ENCODE measurements at places on chromosomes 6 and 20.

- DNase-seq, result no peak
These were observed 31.6 kb upstream of the LAMA4 start for GRCh38 chr6:112286010-112286409.

- DNase-seq, result no peak
These were observed 11.5 kb upstream of the SCP2D1 start for GRCh38 chr20:18802012-18802634.

DNA sequence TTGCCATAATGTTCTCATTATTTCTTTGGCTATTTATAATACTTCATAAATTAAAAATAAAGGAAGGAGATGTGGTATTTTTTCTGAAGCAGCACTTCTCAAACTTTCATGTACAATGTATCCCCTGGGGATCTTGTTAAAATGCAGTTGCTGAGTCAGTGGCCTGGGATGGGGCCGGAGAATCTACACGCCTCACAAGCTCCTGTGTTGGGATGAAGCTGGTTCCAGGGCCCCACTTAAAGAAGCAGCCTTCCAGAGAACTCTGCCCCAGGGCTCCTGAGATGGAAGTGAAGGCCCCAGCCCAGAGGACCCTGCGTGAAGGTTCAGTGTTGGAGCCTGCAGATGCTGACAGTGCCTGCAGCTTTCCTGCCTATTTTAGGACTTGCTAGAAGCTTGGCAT lies 40.1 kb upstream of the SLC23A2 start:
- no peak for DNase-seq

GRCh38 chr6:148620579-148621298 lies 126.1 kb upstream of the UST start:
- no peak for DNase-seq

- DNase-seq, result no peak
These were observed 31.8 kb upstream of the PTGIS start for GRCh38 chr20:49599746-49600113.

DNA sequence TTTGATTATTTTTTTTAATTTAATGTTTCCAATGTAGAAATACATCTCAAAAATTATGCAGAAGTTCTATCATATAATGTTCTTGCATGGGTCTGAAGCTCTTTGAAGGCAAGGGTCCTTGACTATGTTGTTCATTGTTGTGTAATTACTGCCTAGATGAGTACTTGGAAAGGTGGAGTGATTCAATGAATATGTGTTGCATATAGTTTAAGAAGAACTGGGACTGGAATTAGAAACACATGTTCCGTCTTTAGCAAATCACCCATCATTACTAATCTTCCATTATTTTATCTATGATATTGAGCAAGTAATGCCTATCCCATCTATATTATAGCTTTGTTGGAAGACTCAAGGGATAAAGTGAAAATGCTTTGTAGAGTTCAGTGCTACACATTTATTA lies 147.3 kb downstream of the LAMA2 start:
- no peak for DNase-seq

DNA sequence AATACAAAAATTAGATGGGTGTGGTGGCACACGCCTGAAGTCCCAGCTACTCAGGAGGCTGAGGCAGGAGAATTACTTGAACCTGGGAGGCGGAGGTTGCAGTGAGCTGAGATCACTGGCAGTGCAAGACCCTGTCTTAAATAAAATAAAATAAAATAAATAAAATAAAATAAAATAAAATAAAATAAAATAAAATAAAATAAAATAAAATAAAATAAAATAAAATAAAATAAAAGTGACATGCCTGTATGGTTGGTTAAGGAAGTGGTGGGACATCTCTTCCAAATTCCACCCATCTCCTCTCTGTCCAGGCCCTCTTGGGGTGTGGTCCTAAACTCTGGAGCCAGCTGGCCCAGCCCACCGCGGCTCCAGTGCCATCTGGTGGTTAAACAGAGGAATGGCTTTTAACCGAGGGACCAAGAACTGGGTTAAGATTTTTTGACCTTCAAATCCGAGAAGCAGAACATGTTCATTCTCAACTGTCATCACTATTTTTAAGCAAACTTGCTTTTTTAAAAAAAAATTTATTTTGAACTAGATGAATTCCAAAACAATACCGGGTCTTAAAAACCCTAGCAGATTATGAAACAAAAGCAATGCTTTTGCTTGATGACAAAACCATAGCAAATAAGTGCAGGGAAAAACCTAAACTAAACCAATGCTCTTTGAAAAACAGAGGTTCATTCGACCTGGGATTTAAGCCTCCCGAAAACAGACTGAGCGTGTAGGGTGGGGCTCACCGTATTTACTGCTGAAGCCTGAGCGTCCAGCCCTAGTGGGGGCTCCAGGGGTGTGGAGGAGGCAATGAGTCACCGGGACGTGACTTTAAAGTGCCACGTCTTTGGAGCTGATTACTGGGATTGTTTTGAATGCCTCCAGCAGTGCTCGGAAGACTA lies 68.8 kb downstream of the CDC5L start:
- no peak for DNase-seq

DNA sequence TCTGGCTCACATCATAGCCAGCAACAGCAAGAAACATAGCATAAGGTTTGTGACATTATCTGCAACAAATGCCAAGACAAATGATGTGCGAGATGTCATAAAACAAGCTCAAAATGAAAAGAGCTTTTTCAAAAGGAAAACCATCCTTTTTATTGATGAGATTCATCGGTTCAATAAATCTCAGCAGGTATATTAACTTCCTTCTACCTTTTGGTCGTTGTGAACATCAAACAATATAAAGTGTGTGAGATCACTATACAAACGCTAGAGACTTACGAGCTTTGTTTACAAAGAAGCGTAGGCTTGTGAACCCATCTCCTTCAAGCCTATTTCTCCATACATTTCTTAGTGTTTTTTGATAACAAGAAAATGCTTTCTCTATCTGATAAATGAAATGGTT lies 3.5 kb downstream of the WRNIP1 start:
- DNase-seq, result no peak

DNA sequence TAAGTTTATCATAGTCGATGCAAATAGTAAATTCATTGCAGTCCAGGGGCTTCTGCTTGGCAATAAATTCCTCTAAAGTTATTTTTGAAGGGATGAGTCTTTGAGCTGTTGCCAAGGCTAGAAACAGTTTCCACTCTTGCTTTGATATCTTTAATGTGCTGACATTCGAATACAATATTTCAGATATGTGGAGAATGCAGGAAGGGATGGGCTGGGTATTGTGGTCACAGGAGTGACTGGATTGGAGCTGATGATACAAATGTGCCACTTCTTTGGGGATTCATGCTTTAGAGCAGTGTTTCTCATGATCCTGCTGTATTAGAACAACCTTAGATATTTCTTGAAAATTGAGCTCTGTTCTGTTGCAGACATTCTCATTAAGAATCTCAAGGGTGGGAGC lies 139.0 kb downstream of the PRDM13 start:
- no peak for DNase-seq

DNA sequence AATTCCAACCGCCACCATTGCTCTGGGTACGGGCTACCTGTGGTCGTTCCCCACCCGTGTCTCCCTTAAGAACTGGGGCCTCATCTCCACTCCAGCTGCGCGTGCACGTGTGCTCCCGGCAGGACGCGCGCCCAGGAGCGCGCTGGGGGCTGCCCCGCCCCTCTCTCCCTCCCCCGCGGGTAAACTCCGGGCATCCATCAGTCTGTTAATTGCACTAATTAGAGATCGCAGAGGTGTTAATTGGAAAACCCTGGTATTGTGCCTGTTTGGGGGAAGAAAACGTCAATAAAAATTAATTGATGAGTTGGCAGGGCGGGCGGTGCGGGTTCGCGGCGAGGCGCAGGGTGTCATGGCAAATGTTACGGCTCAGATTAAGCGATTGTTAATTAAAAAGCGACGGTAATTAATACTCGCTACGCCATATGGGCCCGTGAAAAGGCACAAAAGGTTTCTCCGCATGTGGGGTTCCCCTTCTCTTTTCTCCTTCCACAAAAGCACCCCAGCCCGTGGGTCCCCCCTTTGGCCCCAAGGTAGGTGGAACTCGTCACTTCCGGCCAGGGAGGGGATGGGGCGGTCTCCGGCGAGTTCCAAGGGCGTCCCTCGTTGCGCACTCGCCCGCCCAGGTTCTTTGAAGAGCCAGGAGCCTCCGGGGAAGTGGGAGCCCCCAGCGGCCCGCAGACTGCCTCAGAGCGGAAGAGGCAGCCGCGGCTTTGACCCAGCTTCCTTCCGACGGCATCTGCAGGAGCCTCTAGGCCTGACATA lies 14.4 kb downstream of the FOXP4 start:
- DNase-seq, result no peak

- no peak for DNase-seq
These were observed 164.5 kb downstream of the UNC5CL start for GRCh38 chr6:40874495-40874894.

DNA sequence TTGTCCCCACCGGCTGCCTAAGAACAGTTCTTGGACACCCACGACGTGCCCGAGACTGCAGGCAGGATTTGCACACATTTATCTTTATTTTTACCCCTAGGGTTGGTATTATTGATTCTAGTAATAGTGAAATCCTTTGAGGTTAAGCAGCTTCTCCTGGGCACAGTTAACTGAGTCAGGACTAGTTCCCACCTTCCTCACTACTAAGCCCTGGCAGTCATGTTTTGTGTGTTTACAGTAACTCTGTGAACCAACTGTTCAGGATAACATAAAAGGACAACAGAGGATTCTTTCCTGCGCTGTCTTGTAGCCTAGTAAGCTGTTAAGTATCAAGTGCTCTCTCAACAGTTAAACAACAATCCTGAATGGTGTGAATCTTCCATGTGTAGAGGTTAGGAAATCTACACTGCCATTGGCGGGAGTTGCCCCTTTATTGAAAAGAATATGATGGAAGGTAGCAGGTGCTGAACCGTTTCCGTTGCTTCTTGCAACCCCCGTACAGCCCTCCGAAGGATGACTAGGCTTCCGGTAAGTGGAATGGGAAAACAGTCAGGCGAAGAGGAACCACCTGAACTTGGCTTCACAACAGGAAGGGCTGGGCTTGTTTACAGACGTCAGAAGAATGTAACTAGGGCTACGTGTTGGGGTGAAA lies 979 bp upstream of the SOD2 start:
- no peak for DNase-seq

- no peak for DNase-seq
These were observed 198.8 kb upstream of the CDYL start for GRCh38 chr6:4577406-4577805.

GRCh38 chr20:846894-847278 lies 13.4 kb downstream of the FAM110A start:
- DNase-seq, result no peak

GRCh38 chr6:75124983-75125382 lies 80.9 kb downstream of the COL12A1 start:
- no peak for DNase-seq

- DNase-seq, result peak; percentile 48
These were observed 38.7 kb downstream of the NCR2 start for GRCh38 chr6:41373919-41374617.

DNA sequence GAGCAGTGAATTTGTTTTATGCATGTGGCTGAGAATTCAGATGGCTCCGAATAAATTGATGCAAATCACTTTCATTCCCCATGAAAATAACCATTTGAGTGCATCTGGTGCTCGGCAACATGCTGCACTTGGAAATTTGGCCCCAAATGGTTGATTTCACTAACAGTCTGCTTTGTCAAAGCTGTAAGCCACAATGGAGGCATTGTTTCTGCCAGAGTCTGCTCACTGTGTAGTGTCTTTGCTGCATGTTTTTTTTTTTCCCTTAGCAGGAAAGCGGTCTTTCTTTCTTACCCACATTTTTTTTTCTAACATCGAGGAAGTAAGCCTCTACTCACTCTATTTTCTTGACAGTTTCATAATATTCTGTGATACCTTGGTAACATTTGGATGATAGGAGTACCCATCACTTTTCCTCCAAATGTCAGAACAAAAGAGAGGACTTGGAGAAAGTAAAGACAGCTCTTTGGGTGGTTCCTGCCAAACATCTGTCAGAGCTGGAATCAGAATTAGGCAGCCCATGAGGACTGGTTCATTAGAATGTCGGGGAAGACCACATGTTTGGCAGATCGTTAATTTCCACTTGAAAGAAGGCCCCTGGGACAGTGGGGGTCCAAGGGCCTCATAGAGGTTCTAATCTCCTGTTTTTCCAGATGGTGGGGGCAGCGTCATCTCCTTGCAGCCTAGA lies 149.5 kb downstream of the DOK5 start:
- DNase-seq, result no peak

- no peak for DNase-seq
These were observed 71.1 kb upstream of the CTNNBL1 start for GRCh38 chr20:37622728-37623127.

- DNase-seq, result peak; percentile 41
These were observed at the start of gene DLK2 for GRCh38 chr6:43455531-43456428. TSS of gene DLK2 (minus strand) at chr6:43455548. CDS start at chr6:43454825, 723 bp downstream.

GRCh38 chr20:826695-827323 lies 6.7 kb upstream of the FAM110A start:
- no peak for DNase-seq

GRCh38 chr6:91874971-91875370 lies 1288.1 kb upstream of the MAP3K7 start:
- DNase-seq, result no peak

- DNase-seq, result no peak
These were observed 229.2 kb upstream of the ZFP64 start for GRCh38 chr20:52420805-52421204.

DNA sequence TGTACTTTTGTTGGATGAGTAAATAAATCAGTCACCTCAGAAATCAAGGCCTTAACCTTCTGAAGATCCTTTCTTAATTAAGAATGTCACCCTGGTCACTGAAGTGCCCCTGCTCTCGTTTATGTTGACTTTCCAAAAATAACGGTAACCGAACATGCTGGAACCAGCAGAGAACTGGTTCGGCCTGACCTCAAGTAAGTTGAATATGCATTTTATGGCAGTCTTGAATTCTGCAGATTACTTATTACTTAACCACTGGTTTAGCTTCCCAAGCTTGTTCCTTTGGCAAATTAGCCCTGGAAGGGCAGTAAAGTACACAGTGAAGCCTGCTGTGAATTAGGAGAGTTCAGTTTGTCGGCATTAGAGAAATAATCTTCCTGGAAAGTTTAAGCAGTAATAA lies 12.2 kb downstream of the MAPRE1 start:
- no peak for DNase-seq

GRCh38 chr6:45690846-45691245 lies 313.1 kb upstream of the SUPT3H start:
- DNase-seq, result no peak

GRCh38 chr20:17381724-17382123 lies 149.5 kb downstream of the BFSP1 start:
- no peak for DNase-seq

GRCh38 chr6:3230256-3230882 lies 2.9 kb upstream of the TUBB2B start:
- DNase-seq, result no peak

DNA sequence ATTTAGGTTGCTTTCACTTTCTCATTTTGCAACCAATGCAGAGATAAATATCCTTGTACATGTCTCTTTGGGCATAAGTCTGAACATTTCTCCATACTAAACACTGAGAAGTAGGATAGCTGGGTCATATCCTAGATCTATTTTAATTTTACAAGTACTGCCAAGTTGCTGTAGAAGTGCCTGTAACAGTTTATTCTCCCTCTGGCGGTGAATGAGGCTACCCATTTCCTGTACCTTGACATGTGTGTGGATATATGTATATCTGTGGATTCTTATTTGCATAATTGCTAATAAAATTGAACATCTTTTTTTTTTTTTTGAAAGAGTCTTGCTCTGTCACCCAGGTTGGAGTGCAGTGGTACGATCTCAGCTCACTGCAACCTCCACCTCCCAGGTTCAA lies 48.0 kb upstream of the PNRC1 start:
- no peak for DNase-seq

Data from caudate nucleus (tissue), 63 donors.